ENCODE measurements at places on chromosomes 7 and 10.

DNA sequence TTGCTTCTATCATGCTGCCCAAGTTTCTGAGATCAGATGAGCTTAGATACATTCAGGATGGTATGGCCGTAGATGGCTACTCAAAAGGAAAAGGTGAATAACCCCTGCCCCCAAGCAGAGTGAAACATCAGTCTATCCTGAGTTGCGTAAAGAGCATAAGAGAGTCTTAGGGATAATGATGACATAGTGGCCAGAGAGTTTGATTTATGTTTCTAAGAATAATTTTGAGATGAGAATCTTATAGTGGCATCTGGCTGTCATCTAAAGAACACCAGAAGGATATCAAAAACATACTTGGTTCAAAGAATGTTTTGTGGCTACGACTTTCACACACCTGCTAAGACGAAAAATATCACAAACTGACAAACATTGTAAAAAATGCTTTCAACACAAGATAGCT is 20.6 kb downstream of the PIK3CG start:
- no peak for DNase-seq

DNA sequence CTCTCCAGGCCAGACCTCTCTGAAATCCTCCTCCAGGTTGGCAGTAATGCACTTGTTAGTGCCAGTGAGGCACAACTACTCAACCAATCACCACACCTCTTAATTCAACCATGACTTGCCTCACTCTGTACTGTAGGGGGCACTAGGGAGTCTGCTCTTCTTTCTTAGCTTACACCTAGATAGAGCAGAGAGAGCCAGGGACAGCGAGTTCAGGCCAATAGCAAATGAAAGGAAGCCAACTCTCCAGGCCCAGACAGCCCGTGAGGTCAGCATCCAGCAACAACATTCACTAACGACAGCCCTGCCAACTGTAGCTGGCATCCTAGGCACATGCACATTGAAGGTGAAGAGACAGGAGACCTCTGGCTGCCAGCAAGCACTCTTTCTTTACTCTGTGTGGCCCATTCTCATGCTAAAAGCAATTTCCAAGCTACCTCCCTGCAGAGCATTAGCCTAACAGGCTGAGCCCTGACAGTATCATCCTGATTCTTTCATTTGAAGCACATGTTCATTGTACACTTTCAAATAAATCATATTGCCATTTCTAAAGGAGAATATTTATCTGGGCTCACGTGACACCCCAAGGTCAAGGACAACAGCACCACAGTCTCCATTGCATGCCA is 136.3 kb downstream of the DPY19L1 start:
- peak; percentile 5 for DNase-seq

DNA sequence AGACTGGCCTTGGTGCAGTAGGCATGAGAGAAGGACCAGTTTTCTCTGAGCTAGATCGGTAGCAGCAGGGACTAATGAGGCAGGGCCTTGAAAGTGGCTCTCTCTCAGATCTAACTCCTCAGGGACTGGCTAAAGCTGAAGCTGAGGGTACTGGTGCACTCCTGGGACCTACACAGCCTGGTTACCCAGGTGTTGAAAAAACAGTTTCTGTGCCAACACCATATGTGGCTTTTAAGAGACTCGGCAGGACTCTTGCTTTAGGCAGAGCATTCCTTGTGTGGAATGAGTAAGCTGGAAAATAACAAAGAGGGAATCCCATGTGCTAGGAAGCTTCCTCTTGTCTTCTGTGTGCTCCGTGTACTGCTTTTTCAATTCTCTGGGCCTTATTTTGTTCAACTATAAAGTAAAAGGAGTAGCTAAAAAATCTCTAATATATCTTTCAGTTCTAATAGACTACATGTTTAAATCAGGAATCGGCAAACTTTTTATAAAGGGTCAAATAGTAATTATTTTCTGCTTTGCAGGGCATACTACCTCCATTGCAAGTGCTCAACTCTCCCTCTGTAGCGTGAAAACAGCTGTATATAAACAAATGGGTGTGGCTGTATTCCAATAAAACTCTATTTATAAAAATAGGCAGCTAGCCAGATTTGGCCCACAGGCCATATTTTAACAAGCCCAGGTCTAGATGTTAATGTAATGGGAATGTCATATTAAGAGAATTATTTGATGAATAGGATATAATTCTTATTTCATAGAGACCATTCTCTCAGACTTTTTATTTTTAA is 186.1 kb upstream of the KAT6B start:
- DNase-seq, result no peak

GRCh38 chr7:102306916-102307677 is 20.4 kb downstream of the SH2B2 start:
- peak; percentile 23 for DNase-seq

DNA sequence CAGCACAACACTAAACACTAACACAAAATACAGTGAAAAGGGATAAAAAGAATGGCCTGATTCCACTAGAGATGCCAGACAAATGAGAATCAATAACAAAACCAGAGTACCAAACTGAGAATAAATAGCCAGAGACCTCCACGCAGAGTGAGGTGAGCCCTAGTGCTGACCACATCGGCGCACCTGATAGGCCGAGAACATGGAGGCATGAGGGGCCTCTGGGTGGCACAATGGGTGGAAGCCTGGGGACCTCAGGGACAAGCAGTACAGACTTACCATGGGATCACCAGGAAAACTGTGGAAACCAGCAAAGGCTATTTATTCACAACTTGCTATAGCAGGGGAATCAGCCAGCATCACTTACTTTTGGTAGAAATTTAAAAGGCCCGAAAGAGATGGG is 1.8 kb upstream of the CSGALNACT2 start:
- no peak for DNase-seq

DNA sequence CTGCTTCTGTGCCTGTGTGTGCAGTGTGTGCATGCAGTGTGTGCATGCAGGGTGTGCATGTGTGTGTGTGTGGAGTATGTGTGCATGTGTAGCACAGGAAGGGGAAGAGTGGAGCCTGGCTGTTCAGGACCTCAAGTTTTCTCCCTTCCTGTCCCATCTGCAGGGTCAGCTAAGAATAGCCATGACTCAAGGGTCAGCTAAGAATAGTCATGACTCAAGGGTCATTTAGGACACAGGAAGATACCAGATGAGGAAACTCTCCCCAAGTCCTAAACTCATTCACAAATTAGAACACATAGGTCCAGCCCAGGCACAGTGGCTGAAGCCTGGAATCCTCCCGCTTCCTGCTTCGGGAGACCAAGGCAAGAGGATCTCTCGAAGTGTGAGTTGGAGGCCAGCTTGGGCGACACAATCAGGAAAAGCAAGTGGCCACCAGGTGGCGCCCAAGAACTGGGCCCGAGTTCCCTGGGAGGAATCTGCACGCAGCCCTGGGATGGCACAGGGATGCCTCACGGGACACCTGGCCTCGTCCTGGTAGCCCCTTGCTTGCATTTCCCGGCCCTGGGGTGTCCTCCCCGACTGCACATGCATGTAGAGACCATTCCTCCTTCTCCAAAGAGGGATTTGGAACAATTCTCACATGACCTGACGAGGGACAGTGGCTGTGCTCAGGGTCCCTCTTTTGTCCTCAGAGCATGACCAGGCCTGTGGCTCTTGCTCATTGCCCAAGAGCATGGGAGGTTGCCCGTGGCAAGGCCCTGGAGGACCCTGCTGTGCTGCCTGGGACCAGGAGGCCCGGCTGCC is 21.4 kb upstream of the VOPP1 start:
- peak; percentile 72 for DNase-seq

- no peak for DNase-seq
Measured at GRCh38 chr10:78419481-78420265, 386.0 kb downstream of the RPS24 start.

GRCh38 chr7:36283711-36284130 is 105.9 kb upstream of the ANLN start:
- peak; percentile 28 for DNase-seq

- DNase-seq, result no peak
Measured at GRCh38 chr7:92289321-92289720, 43.5 kb downstream of the ANKIB1 start.

GRCh38 chr7:49396229-49396628 is 377.2 kb upstream of the VWC2 start:
- DNase-seq, result no peak

- DNase-seq, result no peak
Measured at GRCh38 chr10:72765051-72765745, 73.3 kb downstream of the MCU start.

GRCh38 chr7:148872188-148872587 is 11.9 kb downstream of the EZH2 start:
- no peak for DNase-seq

- no peak for DNase-seq
Measured at GRCh38 chr10:57822965-57823364, 444.7 kb downstream of the IPMK start.

DNA sequence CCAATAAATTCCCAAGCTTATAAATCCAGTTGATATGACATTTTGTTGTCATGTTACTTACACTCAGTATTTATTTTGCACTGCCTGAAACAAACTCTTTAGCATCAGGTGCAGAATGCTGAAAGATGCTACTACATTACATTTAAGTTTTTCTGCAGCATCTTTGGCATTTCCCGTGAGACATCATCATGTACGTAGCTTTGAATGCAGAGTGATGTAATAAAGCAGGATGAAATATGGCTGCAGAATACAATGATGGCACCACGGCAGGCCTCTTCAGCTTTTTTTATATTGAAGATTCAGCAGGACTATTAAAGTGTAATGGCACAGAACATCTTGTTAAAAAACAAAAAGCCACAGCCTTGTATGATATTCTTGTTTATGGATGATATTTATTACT is 531.8 kb downstream of the NXPH1 start:
- no peak for DNase-seq

GRCh38 chr10:121284936-121285335 is 313.3 kb downstream of the FGFR2 start:
- no peak for DNase-seq

- no peak for DNase-seq
Measured at GRCh38 chr7:133753513-133753912, 373.6 kb upstream of the LRGUK start.

GRCh38 chr10:4527281-4527970 is 298.6 kb upstream of the AKR1E2 start:
- no peak for DNase-seq

DNA sequence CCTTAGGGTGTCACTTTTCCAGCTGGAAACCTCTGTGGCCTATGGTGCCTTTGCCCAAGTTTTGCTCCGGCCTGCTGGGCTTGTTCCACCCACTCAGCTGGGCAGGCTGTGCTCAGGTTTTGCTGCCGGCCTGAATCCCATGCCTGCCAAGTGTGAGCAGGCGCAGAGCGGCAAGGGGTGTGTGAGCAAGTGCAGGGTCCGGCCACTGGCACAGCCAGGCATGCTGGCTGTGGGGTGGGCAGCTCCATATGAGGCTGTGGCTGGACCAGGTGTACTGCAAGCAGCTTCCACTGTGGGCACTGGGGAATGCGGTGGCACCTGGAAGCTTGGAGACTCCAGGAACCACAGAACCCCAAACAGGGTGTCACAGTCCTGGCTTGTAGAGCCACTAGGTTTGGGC is 92.1 kb downstream of the AUTS2 start:
- DNase-seq, result no peak

- DNase-seq, result no peak
Measured at GRCh38 chr7:18262058-18262457, 233.5 kb upstream of the HDAC9 start.

DNA sequence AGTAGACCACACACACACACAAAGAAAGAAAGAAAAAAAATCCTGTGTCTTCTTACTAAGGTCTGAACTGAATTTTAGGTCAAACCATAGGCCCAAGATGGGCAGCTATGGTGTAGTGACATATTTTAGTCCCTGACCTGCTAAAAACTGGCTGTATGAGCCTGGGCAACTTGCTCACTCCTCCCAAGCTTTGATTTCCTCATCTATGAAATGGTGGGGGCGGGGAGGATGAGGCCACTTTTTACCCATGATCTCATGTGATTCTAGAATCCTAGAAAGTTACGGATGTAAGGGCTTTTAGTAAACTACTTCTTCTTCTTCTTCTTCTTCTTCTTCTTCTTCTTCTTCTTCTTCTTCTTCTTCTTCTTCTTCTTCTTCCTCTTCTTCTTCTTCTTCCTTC is 6.1 kb upstream of the CCL24 start:
- no peak for DNase-seq

DNA sequence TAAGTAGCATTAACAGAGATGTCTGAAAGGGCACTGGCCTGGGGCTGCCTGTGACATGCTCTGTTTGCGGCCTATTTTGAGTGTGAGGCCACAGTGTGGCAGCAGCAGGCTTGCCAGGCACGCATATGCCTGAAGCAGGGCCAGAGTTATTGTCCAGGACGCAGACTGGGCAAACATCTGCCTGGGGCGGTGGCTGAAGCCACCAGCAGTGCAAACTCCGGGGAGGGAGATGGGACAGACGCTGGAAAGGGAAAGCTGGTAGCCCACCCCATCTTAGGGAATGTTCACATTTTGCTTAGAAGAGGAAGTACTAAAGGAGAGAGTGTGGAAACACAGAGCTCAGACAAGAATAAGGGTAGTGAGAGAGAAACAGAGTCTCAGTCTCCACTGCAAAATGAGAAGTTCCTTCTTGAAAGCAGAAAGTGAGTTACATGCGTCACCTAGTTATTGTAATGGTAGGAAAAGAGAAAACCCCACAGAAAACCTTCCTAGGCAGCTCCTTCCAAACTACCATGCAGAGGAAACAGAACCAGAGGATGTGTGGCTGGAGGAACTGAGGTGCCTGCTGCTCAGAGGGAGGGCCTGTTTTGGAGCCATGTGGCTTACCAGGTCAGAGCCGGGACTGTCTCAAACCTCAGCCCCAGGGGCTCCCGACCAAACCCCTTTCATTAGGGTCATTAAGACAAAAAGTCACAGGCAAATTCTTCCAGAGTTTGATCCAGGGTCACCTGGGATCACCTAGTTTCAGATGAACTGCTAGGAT is 14.5 kb downstream of the AKR1B1 start:
- DNase-seq, result no peak

DNA sequence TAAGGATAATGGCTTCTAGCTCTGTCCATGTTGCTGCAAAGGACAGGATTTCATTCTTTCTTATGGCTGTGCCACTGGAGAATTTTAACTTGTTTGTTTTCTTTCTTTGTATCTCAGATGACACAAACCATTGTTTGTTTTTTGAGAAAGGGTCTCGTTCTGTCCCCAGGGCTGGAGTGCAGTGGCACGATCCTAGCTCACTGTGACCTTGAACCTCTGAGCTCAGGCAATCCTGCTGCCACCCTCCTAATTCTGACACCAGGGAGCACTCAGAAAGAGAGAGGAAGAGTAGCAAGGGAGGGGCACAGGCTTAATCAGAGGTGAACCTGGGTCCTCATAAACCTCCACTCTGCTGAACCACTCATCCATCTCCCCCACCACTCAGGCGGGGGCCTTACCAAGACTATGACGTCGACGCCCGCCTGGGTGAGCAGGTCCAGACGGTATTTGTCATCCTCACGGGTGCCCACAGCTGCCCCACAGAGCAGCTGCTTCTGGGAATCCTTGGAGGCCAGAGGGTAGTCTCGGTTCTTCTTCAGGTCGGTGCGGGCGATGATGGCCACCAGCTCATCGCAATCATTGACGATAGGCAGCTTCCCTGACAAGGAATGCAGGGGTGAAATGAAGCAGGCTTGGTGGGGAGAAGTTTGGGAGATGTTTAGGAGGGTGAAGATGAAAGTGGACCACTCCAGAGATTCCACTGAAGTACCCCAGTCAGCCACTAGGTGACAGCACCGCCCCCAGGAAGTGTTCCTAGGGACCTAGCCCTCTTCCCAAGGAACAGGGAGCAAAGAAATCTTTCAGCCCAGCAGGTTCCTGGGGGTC is 11.6 kb downstream of the IMPDH1 start:
- peak; percentile 47 for DNase-seq

- DNase-seq, result peak; percentile 70
Measured at GRCh38 chr10:12350167-12350872, 973 bp downstream of the CAMK1D start.

- DNase-seq, result no peak
Measured at GRCh38 chr10:1132584-1132983, 76.4 kb downstream of the WDR37 start.

- DNase-seq, result no peak
Measured at GRCh38 chr10:132570771-132571649, 33.4 kb downstream of the INPP5A start.

GRCh38 chr7:99102809-99103690 is 40.9 kb downstream of the SMURF1 start:
- no peak for DNase-seq

Measured in CD4-positive, alpha-beta T cell treated with Interleukin-2 at 100 ng/mL for 4 hours (primary cell).